Vagina (tissue), 2 donors: ENCODE measurements at places on chromosomes 12 and 14. TPM values are rescaled to one million over a fixed set of nuclear protein-coding genes. Genes with fewer than 3 reads are reported as not detected.

DNA sequence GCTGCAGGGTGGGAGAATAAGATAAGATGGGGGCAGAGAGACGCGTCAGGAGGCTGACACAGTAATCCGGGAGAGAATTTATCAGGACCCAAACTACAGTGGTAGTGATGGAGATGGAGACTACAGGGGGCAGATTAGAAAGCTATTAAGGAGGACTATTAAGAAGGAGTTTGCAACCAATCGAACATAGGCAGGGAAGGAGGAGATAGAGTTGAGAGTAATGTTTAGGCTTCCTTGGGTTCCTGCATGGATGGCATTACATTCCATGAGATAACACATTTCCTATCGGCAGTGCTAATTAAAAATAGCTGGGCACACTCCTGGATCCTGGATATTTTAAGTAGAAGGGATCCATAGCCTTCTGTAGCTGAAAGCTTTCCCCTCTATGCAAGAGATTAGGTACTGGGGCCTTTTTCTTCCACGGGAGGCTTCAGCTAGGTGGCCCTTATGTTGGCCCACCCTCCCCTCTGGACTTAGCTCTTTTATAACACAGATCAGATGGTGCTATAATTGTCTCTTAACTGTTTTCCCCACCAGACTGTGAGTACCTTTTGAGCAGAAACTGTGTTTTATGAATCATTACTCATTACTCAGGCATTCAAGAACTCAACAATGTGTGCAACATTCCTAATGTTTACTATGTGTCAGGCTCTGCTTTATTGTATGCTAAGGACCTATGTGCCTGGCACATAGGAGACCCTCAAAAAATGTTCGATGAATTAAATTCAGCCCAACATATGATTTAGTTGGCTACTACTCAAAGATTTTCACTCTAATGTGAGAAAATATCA lies 113.0 kb downstream of the RMST start:
- H3K27ac ChIP-seq: no peak overlapping the region
- no peaks in the 10 kb centered on the region for H3K36me3 ChIP-seq
- H3K4me3 ChIP-seq: no peak overlapping the region
- H3K27me3 ChIP-seq: no peaks in the 10 kb centered on the region
- DNase-seq: no peak
- H3K4me1 ChIP-seq: no peaks in the 10 kb centered on the region

DNA sequence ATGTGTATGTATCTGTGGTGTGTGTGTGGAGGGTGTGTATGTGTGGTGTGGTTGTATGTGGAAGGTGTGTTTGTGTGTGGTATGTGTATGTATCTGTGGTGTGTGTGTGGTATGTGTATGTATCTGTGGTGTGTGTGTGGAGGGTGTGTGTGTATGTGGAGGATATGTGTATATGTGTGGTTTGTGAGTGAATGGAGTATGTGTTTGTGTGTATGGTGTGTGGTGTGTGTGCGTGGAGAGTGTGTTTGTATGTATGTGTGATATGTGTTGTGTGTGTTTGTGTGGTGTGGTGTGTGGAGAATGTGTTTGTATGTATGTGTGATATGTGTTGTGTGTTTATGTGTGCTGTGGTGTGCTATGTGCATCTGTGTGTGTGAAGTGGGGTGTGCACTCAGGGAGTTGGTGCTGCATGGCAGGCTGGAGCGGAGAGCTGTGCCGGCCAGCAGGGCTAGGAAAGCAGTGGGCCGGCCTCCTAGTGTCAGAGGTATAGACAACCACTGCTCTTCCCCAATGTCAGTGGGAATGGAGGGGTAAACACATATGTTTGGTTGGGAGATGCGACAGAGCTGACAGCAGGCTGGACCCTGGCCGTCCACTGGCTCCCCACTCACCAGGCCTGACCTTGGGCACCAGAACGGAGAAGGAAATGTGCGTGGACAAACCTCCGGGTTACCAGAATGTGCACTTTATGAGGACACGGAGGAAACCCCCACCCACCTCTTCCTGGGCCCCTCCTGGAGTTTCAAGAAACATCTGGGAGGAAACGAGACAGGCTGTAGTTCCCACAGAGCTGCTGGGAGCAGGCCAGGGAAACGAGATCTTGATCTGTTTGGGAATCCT lies 60.7 kb downstream of the CLMN start:
- no peak overlapping the region for H3K4me3 ChIP-seq
- no peaks in the 10 kb centered on the region for H3K27me3 ChIP-seq
- no peaks in the 10 kb centered on the region for H3K36me3 ChIP-seq
- no peak overlapping the region for H3K27ac ChIP-seq

GRCh38 chr12:12491606-12492005 lies 71.1 kb downstream of the DUSP16 start:
- no peak overlapping the region for H3K27ac ChIP-seq
- H3K4me3 ChIP-seq: no peak overlapping the region
- DNase-seq: no peak
- no peaks in the 10 kb centered on the region for H3K4me1 ChIP-seq
- H3K27me3 ChIP-seq: no peaks in the 10 kb centered on the region

DNA sequence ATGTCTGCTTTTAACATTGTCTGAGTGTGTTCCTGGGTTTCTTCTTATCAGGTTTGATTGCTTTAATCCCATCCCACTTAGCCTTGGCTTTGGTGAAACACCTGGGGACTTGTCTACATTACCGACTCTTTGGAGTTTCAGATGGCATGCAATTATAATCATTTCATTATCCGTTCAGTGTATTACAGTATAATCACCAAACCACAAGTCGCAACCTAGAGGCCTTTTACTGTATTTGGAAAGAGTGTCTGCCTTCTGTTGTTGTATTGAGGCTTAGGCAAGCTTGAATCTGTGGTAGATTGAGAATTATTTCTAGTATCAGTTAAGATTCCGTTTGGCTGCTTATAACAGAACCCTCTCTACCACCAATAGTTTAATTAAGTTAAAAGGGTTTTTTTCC lies 103.9 kb downstream of the TGFB3 start:
- H3K27ac ChIP-seq: no peak overlapping the region
- no peak overlapping the region for H3K4me3 ChIP-seq
- H3K4me1 ChIP-seq: no peaks in the 10 kb centered on the region

Gene GLT1D1
- 0.74 TPM for total RNA-seq

Gene FAM181A
- not detected for total RNA-seq

GRCh38 chr14:44649061-44649460 lies 142.0 kb upstream of the FSCB start:
- H3K4me3 ChIP-seq: no peak overlapping the region
- no peak for DNase-seq
- no peaks in the 10 kb centered on the region for H3K27me3 ChIP-seq

GRCh38 chr14:35285168-35286002 lies 6.8 kb upstream of the PSMA6 start:
- no peaks in the 10 kb centered on the region for H3K36me3 ChIP-seq
- no peaks in the 10 kb centered on the region for H3K4me1 ChIP-seq

Gene EML5
- total RNA-seq: 0.49 TPM

DNA sequence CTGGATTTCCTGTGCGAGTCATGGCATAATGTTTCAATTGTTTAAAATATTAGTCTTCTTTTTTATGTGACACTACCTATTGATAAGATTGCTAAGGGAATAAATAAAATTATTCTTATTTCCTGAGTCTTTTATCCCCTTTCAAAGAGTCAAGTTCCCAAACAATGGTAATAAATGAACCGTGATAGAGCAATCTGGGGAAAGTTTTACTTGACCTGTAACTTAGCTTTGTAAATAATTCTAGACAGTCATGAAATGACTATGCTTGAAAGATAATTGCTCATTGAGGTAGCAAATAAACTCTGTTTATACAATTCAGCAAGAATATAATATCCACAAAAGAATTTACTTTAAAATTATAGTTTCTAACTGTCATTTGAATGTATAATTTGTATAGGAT lies 82.1 kb downstream of the TSPAN8 start:
- H3K36me3 ChIP-seq: no peaks in the 10 kb centered on the region
- H3K4me1 ChIP-seq: no peaks in the 10 kb centered on the region
- H3K4me3 ChIP-seq: no peak overlapping the region

DNA sequence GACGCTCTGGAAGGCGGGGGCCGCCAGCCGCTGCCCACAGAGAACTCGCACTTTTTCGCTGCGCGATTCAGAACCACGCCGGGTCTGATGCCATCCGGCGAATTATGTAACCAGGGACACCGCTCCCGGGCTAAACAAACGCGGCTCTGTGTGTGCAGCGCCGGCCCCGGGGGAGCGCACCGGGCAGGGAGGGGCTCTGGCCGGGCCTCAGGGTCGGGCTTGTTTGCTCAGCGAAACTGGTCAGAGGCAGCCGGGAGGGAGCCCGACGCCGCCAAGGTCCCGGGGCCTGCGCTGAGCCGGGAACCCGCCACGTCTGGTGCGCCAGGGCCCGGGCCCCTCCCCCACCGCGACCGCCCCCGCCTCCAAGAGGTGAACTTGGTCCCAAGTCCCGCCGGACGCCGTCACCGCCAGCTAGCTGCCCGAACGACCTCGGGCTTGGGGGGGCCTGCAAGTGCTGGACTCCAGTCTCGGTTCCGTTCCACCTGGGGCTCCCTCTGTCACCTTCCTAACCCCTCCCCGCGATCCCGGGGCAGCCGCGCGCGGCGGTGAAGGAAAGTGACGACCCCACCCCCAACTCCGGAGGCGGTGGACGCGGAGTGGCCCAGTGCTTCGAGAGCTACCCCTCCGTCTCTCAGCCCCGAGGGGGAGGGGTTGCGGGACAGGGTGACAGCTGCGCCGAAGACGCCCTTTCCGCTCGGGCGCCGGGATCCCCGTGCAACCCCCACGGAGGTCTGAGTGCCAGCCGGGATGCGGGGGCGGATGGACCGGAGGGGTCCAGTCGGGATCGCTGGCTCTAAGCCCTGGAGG lies 848 bp downstream of the CTDSP2 start:
- DNase-seq: no peak
- H3K27ac ChIP-seq: peak overlapping the region; percentile 99
- peak overlapping the region; percentile 93 for H3K4me3 ChIP-seq
- no peaks in the 10 kb centered on the region for H3K27me3 ChIP-seq
- H3K4me1 ChIP-seq: peaks cover 45% of the 10 kb centered on the region

Gene KRT73
- total RNA-seq: not detected

Gene TSHR
- not detected for total RNA-seq

- no peaks in the 10 kb centered on the region for H3K4me1 ChIP-seq
- DNase-seq: no peak
- H3K4me3 ChIP-seq: no peak overlapping the region
- no peaks in the 10 kb centered on the region for H3K36me3 ChIP-seq
- no peak overlapping the region for H3K27ac ChIP-seq
- H3K27me3 ChIP-seq: no peaks in the 10 kb centered on the region
Observed at GRCh38 chr14:83960832-83961512, 1569.0 kb upstream of the FLRT2 start.

DNA sequence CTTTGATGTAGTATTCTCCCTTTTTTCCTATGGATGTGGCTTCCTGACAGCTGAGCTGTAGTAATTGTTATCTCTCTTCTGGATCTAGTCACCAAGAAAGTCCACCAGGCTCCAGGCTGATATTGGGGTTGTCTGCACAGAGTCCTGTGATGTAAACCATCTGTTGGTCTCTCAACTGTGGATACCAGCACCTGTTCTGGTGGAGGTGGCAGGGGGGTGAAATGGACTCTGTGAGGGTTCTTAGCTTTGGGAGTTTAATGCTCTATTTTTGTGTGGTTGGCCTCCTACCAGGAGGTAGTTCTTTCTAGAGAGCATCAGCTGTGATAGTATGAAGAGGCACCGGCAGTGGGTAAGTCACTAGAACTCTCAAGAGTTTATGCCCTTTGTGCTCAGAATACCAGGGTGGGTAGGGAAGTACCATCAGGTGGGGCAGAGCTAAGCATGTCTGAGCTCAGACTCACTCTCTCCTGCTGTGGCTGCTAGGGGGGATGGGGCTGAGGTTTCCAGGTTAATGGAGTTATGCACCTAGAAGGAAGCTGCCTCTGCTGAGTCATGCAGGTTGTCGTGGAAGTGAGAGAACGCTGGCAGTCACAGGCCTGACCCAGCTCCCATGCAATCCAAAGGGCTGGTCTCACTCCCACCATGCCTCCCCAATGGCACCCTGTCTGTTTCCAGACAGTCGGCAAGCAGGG lies 3.0 kb upstream of the TAS2R14 start:
- no peaks in the 10 kb centered on the region for H3K4me1 ChIP-seq
- no peaks in the 10 kb centered on the region for H3K36me3 ChIP-seq
- no peaks in the 10 kb centered on the region for H3K27me3 ChIP-seq
- no peak for DNase-seq

DNA sequence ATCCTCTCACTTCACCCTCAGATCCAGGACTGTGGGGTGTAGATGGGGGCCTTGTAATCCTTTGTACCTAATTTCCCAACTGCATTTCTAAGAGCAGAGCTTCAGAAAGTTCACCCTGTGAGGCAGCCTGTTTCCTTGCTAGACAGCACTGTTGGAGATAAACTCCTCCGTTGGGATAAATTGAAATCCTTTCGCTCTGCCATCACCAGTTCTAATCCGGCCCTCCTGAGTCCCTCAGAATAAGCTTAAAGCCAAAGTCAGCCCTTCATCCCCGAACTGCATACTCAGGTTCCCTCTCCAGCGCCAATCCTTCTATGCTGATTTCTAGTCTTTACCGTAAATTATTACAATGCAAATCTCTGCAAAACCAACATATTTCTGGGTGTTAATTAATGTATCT lies 114.7 kb downstream of the PRMT8 start:
- H3K36me3 ChIP-seq: no peaks in the 10 kb centered on the region
- H3K4me1 ChIP-seq: no peaks in the 10 kb centered on the region
- no peak for DNase-seq
- no peak overlapping the region for H3K4me3 ChIP-seq
- no peaks in the 10 kb centered on the region for H3K27me3 ChIP-seq

DNA sequence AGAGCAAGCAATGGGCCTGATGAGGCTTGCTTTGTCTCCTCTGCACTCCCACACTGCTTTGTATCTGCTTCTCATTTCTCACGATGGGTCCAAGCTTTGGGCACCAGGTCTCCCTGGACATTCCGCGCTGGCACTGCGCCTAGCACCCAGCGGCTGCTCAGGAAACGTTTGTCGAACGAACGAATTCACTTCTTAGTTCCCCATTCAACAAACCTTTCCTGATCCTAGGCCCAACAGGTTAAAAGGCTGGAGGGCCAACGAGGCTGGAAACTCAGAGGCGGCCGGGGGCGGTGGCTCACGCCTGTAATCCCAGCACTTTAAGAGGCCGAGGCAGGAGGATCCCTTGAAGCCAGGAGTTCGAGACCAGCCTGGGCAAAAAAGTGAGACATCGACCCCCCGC lies 1.0 kb upstream of the GLRX5 start:
- peak overlapping the region; percentile 94 for H3K4me3 ChIP-seq
- no peaks in the 10 kb centered on the region for H3K27me3 ChIP-seq
- DNase-seq: no peak
- no peaks in the 10 kb centered on the region for H3K36me3 ChIP-seq
- H3K27ac ChIP-seq: peak overlapping the region; percentile 85

DNA sequence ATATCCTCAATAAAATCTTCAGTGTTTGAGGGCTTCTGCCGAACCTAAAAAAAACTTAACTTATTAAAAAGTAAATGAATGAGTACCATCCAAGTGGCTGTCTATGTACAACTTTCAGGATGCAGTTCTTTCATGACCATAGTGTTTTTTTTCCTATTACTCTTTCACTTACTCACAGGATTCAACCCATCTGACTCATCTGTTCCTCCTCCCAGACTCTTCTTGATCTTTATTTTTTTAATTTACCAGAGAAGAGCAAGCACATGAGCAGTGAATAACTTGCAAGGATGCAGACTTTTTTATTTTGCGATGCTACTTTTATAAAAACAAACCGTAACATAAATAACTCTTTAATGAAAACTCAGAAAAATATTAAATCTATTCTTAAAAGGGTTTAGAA lies 24.5 kb downstream of the RECQL start:
- H3K4me3 ChIP-seq: no peak overlapping the region
- no peak for DNase-seq
- peaks cover 56% of the 10 kb centered on the region for H3K36me3 ChIP-seq
- no peaks in the 10 kb centered on the region for H3K27me3 ChIP-seq
